ENCODE measurements at places on chromosomes 6 and 20.

DNA sequence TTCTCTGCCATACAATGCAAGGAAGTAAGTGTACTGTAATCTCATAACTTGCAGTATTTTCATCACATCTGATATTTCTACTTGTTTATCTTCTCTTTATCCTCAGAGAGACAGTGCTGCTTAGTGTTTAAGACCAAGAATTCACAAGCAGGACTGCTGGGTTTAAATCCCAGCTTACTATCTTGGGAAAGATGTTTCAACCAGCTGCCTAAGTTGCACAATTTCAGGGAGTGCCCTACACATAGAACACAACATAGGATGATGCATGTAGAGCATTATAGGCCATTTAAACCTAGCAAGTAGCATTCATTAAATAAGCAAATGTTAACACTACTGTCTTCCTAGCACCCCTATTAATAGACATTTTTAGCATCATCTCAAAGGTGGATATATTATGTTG lies 205.2 kb upstream of the CEP162 start:
- DNase-seq: peak; percentile 22

GRCh38 chr6:168826726-168827585 lies 386.0 kb downstream of the SMOC2 start:
- peak; percentile 18 for DNase-seq

GRCh38 chr20:54793291-54793992 lies 318.0 kb downstream of the DOK5 start:
- DNase-seq: peak; percentile 45

GRCh38 chr6:93858213-93858612 lies 438.9 kb upstream of the EPHA7 start:
- DNase-seq: no peak

- peak; percentile 40 for DNase-seq
Measured at GRCh38 chr6:15355683-15356099, 109.8 kb downstream of the JARID2 start.

- no peak for DNase-seq
Measured at GRCh38 chr6:2063547-2063946, 181.9 kb downstream of the GMDS start.

- DNase-seq: peak; percentile 31
Measured at GRCh38 chr20:19975436-19975799, 41.7 kb upstream of the NAA20 start.

GRCh38 chr6:46733341-46733801 lies 1.8 kb downstream of the PLA2G7 start:
- DNase-seq: no peak

DNA sequence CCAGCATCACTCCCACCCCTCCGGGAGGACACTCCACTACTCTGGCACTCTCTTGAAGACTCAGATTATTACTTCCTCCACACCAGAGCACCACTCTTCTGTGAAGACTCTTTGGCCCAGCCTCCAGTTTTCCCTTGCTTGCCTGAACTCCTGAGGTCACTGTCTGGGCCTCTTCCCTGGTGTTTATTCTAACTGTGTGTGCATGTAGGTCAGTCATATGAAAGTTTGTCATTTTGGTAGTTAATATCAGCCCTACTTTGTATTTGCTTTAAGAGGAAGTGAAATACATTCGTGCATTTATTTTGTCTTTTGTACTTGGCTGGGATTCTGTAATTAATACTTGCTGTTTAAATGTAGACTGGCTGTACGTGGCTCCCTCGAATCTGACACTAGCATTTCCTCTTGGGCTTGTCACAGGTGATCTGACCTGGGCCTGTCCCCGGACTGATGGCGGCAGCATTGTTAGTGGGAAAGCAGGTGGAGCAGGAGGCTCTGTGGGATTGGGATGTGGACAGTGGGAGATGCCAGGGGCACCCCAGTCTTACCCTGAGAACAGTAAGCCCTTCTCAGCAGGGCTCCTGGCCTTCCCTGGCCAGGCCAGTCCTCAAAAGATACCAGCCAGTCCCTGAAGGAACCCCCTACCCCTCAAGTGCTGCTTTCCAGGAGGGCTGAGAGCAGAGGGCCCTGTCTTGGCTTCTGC lies 350.5 kb downstream of the CDC5L start:
- DNase-seq: no peak

- DNase-seq: no peak
Measured at GRCh38 chr6:9628819-9629218, 786.1 kb downstream of the TFAP2A start.

GRCh38 chr20:57128044-57128757 lies 138.2 kb downstream of the BMP7 start:
- no peak for DNase-seq

GRCh38 chr6:151998784-151999183 lies 191.3 kb downstream of the ESR1 start:
- DNase-seq: no peak

DNA sequence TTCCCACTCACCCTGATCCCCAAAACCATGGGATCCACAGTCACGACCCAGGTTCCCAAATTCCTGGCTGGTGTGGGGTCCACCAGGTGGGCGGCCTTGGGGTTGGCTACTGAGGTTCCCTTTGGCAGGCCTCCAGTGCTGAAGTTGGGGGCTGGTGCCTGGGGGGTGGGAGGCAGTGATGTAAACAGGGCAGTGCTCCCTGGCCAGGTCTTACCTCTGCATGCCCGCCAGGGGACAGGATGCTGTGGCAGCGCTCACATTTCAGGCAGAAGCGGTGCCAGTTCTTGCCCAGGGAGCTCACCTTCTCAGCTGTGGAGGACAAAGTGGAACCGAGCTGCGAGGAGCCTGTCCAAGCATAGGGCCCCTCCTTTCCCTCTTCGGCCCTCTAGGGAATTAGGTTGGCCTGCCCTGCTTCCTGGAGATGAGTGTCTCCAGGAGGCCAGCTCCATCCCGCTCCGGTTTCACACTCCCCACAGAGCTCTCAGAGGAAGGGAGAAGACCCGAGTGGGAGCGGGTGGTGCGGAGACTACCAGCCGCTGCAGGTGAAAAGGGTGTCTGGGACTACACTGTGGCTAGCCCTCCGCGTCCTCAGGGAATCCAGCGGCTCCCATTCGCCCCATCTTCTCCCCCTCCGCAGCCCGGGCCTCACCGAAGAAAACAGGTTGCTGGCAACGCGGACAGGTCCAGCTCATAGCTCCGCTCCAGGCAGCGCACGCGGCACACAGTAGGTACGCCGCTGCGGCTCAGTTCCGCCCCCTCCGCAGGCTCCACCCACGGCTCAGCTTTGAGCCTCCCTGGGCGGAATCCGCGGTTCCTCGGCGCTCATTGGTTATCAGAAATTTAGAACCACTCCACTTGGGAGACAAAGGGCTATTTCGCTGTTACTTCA lies at the start of gene CRIP3:
Gene CRIP3 (minus strand): TSS at position 726 of the 889 bp plus-strand sequence. CDS start 34 bp downstream, at position 692.
- DNase-seq: peak; percentile 53

DNA sequence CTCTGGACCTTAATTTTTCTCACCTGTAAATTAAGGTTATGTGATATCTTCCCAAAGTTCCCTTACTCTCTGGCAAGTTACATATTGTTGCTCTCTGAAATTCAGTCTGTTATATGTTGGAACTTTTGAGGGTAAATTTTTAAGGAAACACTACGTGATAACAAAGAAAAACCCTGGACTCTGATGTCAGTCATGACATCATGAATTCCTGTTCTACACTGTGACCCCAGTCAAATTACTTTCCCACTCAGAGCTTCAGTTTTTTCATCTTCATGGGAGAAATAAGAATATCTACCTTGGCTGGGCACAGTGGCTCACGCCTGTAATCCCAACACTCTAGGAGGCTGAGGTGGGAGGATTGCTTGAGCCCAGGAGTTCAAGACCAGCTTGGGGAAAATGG lies 164.6 kb upstream of the RALGAPA2 start:
- DNase-seq: no peak

DNA sequence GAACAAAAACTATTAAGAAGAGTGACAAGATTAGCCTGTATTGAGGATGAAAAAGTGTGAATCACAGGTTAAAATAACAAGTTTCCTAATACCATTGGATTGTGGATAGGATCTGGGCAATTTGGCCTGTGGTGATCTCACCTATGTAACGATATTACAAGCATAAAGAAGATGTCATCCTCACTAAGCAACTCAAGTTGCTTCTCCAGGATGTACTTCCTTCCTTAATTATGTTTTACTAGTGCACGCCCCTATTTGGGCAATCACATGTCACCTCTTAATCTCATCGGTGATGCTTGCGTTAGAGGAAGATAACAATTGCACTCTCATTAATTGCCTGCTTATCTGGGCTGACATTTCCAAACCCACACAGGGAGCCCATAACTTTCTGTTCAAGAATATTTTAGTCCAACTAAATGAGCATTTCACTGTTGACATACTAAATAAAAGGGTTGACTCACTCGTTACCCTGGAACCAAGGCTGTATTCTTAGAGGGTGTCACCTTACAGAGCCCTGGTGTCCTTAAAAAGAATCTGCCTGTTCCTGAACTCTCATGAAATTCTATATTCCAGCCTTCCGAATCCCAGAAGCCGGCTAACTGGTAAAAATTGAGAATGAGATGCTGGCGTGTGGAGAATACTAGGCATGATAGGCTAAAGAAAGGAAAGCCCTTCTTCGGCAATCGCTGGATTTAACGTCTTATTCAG lies 88.2 kb upstream of the ATXN1 start:
- peak; percentile 31 for DNase-seq

DNA sequence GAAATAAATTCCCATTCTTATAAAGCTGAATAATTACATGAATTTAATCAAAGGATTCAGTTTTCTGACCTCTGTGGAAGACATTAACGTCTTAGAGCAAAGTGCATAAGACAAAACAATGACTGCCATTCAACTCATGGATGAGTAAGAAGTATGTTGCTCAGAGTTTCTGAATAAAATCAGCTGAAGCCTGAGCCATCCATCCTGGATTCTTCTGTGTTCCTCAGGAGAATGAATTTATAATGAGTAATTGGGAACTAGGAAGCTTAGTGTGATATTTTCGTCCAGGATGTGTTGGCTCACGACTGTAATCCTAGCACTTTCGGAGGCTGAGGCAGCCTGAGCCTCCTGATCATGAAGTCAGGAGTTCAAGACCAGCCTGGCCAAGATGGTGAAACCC lies 62.8 kb downstream of the PERP start:
- no peak for DNase-seq

GRCh38 chr6:35624341-35625070 lies 64.2 kb downstream of the FKBP5 start:
- peak; percentile 28 for DNase-seq

- no peak for DNase-seq
Measured at GRCh38 chr20:64039293-64040160, 3.5 kb downstream of the C20orf204 start.

GRCh38 chr20:50510706-50511542 lies 741 bp downstream of the PTPN1 start:
- DNase-seq: no peak

GRCh38 chr20:44714701-44715498 lies at the start of gene CCN5:
Gene CCN5 (plus strand): TSS chr20:44715369. CDS start chr20:44715391, 22 bp downstream.
- DNase-seq: peak; percentile 82

DNA sequence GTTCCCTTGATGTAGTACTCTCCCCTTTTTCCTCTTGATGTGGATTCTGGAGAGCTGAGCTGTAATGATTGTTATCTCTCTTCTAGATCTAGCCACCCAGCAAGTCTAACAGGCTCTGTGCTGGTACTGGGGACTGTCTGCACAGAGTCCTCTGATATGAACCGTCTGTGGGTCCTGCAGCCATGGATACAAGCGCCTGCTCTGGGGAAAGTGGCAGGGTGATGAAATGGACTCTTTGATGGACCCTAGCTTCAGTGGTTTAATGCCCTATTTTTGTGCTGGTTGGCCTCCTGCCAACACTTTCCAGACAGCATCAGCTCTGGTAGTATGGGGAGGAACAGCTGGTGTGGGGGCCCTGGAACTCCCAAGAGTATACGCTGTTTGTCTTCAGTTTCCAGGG lies 216.3 kb downstream of the ADGRG6 start:
- peak; percentile 10 for DNase-seq

GRCh38 chr6:25963426-25964123 lies 973 bp downstream of the TRIM38 start:
- DNase-seq: peak; percentile 11

DNA sequence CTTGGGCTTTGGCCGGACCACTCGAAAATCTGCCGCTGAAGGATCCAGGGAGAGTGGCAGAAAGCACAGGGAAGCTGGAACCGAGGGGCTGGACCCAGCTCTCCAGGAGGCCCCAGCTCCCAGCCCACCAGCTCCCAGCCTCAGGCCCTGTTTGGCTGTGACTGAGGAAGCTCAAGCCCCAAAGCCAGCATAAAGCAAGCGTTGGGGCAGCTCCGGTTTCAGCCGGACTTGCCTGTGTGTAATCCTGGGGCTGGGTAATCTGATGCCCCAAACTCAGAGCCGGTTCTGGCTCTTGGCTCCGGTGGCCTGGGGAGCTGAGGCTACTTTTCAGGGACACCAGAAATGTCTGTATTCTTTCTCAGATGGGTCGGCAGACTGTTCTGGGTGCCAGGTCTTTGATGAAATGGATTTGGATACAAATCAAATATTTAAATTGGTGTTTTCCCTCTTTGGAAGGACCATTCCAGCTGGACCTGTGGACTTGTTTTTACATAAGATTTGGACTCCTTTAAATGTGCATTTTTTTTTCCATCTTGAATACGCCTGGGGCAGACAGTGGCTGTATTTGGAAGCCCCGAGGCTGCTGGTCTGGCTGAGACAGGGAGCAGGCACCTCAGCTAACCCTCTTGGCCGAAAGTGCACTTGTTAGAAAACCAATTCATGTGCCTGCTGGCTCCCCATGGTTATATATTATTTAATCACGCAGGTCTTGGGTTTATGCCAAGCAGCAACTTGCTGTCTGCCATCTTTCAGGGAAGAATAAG lies 29.7 kb downstream of the RPP40 start:
- peak; percentile 58 for DNase-seq

DNA sequence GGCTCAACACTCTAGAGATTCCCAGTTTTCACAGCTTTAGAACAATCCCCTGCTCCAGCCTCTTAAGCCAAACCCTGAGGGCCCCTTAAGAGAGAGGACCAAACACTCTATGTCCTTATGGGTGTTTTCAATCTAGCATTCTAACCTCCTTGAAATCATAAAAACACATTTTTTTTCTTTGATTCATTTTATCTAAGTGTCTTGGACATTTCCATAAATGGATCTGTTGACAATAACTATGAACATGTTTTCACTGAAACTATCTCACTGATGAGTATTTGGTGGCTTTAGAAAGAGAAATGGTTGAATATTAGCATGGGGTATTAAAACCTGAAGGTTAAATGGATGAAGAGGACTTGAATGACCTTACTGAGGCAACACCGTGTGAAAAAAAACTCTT lies 27.6 kb upstream of the PDE7B start:
- no peak for DNase-seq

DNA sequence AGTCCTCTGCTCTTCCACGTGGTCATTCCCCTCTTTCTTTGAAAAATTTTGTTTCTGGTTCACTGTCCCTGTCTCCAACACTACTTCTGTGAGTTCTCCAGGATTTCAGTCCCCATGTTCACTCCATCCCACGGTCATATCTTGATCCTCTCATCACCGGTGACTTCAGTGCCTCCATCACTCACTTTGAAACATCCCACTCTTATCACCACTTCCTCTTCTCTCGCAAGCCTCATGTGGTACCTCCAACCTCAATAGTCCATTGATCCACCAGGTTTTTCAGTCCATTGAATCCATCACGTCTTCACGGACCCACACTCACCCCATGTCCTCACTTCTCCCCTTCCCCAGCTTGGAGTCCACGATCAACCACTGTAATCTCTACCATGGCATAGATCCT lies 64.8 kb downstream of the CARMIL1 start:
- no peak for DNase-seq

Measured in fibroblast of upper back skin (primary cell).